ENCODE measurements at places on chromosomes 4 and X.

GRCh38 chrX:39163581-39164126 is 362.4 kb downstream of the MID1IP1 start:
- no peak for DNase-seq

DNA sequence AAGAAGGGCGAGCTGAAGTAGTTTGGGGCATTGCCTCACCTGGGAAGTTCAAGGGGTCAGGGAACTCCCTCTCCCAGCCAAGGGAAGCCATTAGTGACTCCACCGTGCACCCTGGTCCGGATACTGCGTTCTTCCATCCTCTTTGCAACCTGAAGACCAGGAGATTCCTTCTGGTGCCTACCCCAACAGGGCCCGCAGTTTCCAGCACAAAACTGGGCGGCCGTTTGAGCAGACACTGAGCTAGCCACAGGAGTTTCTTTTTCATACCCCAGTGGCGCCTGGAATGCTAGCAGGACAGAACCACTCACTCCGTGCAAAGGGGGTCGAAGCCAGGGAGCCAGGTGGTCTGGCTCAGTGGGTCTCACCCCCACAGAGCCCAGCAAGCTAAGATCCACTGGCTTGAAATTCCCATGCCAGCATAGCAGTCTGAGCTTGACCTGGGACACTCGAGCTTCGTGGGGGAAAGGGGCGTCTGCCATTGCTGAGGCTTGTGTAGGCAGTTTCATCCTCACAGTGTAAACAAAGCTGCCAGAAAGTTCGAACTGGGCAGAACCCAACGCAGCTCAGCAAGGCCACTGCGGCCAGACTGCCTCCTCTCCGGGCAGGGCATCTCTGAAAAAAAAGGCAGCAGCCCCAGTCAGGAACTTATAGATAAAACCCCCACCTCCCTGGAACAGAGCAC is 1039.4 kb upstream of the IGFBP7 start:
- no peak for DNase-seq

- no peak for DNase-seq
These were observed 578.7 kb upstream of the PABPC4L start for GRCh38 chr4:134780244-134780643.

DNA sequence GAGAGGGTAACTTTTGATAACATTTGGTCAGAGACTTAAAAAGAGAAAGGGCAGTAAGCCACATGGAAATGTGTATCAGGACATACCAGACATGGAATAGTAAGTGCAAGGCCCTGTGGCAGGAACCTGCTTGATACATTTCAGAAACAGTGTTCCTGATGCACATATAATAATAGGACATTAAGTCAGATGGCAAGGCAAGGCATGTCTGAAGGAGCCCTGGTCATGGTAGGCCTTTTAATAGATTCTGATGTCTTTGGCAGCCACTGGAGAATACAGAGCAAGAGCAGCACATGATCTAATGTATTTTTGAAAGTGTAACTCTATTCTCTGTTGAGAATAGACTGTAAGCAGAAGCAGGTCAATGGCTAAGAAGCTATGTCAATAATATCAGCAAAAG is 279.7 kb downstream of the CAMK2D start:
- no peak for DNase-seq

Data from WERI-Rb-1 (cell line).